Left lung (tissue), 14 donors: ENCODE measurements at places on chromosomes 6 and 20.

GRCh38 chr6:165658395-165659058, 4.5 kb downstream of the PDE10A start:
- DNase-seq, result no peak

DNA sequence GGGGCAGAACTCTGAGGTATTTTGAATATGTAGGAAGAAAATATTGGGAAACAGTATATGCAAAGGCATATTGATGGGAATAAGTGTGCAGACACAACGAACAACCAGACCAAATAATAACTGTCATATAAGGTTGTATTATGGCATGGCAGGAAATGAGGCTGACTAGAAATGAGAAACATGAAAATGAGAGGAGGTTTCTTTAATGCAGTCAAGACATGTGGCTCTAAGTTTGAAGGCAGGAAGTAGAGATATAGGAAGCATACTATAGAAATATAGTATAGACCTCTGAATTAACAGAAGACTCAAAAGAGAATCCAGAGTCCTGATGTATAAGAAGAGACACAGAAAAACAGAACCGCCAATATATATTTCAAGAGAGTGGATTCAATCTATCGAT, 459.7 kb upstream of the PTCHD4 start:
- no peak for DNase-seq

DNA sequence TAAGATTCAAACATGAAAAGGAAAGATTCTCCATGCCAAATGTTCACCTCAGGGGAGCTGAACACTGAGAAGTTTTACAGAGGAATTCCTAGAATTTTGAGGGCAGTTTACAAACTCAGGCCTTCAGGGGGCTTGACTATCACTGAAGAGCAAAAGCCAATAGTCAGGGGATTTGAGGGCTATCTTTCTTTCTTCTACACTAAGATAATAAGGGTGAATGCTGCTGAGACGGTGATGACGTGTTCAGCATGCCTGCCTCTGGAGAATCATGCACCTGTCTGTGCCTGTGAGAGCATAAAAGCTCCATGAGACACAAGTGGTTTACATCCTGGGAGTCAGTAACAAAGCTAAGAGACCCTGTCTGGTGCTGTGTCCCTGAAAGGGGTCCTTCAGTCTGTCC, 1085.6 kb downstream of the KIF16B start:
- no peak for DNase-seq

DNA sequence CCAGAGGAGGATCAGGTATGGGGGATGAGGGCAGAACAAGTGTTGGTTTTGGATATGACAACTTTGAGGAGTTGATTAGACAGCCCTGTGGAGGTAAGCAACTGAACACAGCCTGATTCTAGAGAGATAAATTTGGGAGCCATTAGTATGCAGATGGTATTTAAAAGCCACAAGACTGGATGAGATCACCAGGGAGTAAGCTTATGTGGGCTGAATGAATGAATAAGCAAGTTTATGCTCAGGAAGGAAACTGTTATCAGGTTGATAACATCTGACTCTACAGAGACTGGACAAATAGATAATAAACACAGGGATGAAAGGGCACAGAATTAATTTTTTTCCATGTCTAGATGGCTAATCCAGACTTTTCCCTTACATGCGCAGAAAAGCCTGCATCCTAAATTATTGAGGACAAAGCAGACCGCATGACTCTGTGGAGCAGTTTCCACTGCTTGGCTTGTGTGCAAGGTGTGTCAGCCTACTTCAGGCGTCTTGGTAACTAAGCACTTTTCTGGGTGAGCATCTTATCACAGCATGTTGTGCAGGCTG, 150.6 kb downstream of the GJA10 start:
- no peak for DNase-seq

GRCh38 chr6:122622479-122622878, 12.3 kb downstream of the PKIB start:
- DNase-seq, result no peak

DNA sequence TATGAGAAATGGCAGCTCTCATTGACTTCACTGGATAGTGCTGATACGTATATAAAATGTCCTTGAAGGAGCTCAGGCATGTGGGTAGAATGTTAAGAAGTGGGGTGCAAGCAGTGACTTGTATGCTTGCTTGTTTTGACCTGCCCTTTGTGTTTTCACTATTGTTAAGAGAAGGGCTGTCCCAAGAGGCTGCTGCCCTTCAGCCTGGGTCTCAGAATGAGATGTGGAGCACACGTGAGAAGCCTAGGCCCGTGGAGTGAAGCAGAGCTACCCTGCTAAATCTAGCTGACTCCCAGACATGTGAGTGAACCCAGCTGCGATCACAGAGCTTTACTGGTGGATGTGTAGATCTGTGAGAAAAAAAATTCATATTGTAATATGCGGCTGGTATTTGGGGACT, 305.3 kb upstream of the RGS17 start:
- no peak for DNase-seq
